CD4-positive, alpha-beta T cell treated with Interleukin-1 beta for 1 hour (primary cell): ENCODE measurements at places on chromosomes 2 and 18.

GRCh38 chr2:675051-675450, 2.2 kb downstream of the TMEM18 start:
- no peak for DNase-seq

GRCh38 chr18:78086931-78087330, 837.3 kb downstream of the GALR1 start:
- DNase-seq = no peak

DNA sequence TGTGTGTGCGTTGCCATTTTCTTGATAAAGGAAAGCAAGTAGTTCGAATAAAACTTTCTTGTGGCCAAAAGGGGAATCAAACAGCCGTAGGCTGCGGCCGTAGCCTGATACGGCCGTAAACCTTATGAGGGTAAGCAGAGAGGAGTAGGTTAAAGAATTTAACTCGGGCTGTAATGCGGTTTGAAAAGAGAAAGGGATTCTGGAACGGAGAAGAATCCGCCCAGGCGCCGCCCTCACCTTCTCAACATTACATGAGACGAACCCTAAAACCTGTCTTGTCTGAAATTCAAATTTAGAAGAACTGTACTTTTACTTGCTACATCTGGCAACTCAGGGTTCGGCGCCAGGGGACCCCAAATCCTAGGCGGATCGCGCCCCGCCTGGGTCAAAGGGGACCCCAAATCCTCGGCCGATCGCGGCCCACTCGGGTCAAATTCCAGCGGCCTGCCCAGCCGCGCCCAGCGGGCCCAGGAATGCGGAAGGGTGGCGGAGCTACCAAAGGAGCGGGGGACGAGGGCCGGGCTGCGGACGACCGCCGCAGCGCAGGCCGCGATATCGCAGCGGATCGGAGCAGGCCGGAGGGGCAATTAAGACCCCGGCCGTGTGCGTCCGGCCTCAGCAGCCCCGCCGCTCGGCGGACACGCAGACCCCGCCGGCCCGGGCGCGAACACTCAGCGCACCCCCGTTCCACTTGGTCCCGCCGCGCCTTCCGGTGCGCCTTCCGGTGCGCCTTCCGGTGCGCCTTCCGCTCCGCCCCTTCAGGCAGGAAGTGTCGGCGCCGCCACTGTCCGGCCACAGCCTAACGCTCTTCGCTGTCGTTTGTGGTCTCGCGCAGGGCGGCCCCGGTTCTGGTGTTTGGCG, at the start of gene MYL12B:
MYL12B (plus strand) TSS at position 761 of the 861 bp plus-strand sequence. CDS start 10,766 bp downstream, outside the sequence.
- peak; percentile 88 for DNase-seq

DNA sequence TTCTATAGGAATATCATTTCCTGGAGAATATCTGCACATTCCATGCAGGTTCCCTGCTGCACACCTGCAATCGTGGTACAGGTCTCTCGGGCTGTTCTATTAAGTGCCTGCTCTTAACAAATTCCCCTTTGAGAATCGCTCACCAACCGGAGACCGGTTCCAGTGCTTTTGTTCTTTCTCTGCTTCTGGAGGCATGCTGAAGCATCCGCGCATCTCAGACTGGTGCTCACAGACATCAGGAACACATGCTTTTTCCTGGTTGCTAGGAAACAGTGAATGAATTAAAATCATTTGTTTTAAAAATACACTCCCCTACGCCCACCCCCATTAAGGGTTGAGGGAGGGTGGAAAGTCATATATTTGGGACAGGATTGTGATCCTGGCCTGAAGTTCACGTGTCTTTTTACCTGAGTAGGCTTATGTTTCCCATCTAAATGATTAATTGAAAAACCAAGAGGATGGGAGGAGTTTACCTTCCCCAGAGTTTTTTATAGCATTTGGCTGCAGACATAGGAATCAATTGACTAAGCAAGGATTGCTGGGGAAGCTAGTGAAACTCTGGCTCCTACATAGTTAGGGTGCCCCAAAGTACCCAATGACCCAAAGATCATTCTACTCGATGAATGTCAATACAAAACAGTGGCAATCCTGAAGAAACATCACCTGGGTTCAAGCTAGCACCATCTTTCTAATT, at the start of gene C2orf80:
C2orf80 (minus strand) TSS at position 221 of the 694 bp plus-strand sequence. CDS start 3,044 bp downstream, outside the sequence.
- no peak for DNase-seq

DNA sequence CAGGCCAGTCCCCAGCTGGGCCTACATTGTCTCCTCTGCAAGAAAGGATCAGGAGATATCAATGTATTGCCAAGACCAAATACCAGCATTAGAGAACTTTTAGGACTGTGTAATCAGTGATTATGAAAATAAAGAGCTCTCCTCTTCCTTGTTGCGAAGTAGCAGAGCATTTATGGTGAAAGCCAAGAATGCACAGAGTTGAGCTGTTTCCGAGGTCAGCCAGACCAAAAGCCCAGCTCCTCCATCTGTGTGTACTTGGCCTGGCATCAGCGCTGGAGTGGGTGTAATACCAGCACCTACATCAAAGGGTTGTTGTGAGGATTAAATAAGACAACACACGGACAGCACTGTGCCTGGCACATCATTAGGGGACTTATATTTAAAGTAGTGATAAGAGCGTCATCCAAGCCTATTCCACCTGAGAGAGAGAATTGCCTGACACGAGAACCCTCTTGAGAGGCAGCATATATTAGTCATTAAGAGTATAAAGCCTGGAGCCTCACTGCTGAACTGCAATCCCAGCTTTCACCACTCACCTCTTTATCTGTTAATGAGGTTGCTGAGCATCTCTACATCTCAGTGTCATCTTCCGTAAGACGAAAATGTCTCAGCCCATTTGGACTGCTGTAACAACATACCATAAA, 7.4 kb upstream of the SLC16A14 start:
- DNase-seq = no peak

- DNase-seq = no peak
These were observed 36.9 kb downstream of the MBP start for GRCh38 chr18:77095391-77096371.

DNA sequence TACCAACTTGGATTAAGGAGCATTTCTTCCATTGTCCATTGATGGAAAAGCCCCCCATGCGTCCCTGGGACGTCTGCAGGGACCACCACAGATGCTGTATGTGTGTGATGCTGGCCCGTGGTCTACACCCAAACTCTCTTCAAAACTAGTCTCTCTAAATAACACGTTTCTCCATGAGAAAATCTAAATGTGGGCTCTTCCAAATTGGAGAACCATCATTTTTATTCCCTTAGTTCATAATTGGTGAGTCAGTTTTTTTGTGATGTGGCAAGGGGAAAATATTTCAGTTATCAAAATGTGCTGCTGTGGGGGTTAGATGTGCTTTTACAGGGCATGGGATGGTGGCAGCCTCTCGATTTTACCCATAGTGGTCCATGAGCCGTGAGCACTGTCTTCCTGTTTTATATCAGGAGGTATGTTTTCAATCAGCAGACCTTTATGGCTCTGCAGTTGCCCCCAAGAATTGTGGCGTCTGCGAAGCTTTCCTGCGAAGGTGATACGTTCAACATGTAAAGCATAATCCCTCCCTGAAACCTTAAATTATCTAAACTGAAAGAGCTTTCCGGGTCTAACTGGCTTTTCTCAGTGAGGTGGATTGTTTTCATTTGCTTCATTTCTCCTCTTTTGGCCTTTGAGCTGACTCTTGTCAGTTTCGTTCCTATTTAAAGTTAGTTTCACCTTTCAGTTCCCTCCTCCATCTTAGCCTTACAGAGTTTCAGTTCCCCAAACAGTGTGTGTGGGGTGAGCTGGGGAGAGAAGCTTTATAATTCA, 78.4 kb downstream of the SETBP1 start:
- DNase-seq = peak; percentile 43

DNA sequence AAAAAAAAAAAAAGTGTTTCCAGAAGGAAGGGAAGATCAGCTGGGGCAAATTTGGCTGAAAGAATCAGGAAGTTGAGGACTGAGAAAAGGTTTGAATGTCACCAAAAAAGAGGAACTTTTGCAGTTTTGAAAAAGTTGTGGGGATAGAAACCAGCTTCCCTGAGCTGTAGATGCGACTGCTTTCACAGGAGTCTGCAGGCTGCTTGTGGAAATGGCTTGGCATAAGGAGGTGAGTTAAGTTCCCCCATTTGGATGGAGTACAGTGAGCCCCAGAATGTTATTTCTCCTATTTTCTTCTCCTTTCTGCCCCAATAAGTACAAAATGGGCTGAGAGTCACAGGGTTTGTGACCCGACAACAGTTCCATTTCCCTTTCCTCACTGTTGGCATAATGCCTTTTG, 16.5 kb upstream of the ME2 start:
- no peak for DNase-seq

- DNase-seq = no peak
These were observed 1.3 kb downstream of the ADI1 start for GRCh38 chr2:3517948-3518495.

- DNase-seq = no peak
These were observed 84.0 kb downstream of the LIPG start for GRCh38 chr18:49645841-49646351.

GRCh38 chr2:47205576-47206141, 50.6 kb upstream of the STPG4 start:
- DNase-seq = no peak

GRCh38 chr2:211035548-211036185, 479.3 kb downstream of the CPS1 start:
- DNase-seq = no peak

GRCh38 chr2:179882851-179883806, 21.7 kb upstream of the ZNF385B start:
- DNase-seq = no peak

GRCh38 chr2:179376881-179377280, 112.2 kb upstream of the SESTD1 start:
- no peak for DNase-seq

GRCh38 chr18:52216109-52216508, 123.9 kb upstream of the DCC start:
- DNase-seq = no peak

GRCh38 chr2:168798076-168798887, 4.2 kb upstream of the NOSTRIN start:
- DNase-seq = no peak

- no peak for DNase-seq
These were observed 890 bp upstream of the SLC4A3 start for GRCh38 chr2:219626540-219626939.

DNA sequence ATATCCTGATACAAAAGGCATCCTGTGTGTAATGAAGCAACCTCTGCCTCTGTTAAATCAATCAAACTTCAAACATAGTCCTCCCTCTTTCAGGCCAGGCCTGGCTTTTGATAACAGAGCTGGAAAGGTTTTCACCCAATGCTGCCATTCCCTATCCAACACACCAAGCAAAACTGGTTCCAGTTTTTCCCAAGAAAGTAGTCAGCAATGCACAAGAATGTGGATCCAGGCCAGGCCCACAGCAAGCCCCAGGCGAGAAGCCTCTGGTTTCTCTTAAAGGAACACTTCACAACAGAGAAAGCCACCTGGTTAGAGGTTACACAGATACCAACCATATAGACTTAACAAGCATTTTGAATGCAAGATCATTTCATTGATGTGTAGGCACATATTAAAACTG, 49.2 kb upstream of the CCDC150 start:
- DNase-seq = no peak

GRCh38 chr2:146481629-146482028, 1363.2 kb upstream of the ACVR2A start:
- DNase-seq = no peak

DNA sequence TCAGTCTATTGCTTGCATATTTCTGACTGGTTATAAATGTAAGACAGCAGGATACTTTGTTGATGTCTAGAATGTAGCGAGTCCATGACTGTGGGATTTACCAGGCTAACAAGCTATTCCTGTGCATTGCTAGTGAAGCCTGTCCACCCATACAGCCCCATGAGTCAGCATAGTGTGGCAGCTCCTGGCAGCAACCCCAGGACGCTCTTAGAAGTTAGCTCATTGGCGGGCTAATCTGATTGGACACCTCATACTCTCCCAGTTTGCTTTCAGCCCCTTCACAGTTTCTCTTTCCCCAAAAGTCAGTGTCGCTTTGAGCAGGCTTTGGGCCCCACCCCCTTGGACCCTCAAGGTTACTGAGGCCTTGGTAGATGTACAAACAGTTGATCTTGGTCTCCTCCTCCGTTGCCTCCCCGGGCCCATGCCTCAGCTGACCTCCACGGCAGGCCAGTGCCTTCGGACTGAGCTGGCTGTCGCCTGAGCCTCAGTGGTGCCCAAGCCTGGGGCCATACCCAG, 48.0 kb downstream of the COA5 start:
- no peak for DNase-seq

DNA sequence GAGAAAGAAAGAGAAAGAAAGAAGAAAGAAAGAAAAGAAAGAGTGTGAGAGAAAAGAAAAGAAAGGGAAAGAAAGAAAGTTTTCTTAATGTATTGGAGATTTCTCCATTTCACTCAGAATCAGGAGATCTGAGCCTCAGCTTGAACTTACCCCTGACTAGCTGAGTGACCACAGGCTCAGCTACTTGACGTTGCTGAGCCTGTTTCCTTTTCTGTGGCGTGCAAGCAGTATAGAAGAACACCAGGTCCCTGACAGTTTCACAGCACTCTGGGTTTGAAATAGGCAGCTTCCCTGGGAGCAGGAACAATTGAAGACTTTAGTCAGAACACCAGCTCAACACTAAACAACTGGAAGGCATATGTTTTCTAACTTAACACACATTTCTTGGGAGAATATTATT, 44.7 kb downstream of the MARCO start:
- no peak for DNase-seq

DNA sequence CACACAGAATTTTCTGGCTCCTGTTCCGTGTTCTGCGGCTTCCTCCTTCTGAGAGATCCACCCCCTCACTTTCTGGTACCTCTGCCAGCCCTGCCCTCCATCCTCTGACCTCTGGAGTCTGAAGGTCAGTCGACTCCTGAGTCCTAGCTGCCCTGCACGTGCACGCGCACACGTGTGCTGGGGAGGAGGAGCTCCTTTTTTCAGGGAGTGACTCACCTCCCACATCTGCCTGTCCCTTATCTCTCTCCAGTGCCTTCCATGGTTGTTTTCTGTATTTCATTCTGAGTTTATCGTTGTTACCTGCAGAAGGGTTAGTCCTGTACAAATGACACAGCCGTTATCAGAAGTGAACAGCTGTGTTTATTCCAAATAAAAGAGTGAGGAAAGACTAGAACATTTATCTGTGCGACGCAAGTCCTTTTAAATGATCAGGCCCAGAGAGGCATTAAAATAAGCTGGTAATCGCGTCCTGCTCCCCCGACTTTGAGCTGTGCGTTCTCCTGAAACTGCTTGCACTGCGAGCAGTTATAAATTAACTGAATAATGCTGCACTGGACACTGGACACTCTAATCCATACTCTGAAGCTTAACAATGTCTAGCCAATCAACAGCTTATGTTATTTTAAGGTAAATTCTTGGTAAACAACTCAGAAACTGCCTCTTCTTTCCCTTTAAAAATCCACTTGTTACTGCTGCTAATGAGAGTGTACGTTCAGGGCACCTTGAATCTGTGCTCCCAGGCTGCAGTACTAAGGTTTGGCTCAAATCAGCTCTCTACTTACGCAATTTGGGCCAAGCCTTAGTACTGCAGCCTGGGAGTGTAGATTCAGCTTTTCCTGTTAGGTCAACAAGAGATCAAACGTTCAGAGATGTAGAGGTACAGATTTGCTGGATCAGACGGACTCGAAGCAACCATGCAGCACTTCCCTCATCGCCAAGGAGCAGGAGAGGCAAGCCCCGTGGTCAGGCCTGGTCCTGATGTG, 72.5 kb downstream of the GALR1 start:
- no peak for DNase-seq

DNA sequence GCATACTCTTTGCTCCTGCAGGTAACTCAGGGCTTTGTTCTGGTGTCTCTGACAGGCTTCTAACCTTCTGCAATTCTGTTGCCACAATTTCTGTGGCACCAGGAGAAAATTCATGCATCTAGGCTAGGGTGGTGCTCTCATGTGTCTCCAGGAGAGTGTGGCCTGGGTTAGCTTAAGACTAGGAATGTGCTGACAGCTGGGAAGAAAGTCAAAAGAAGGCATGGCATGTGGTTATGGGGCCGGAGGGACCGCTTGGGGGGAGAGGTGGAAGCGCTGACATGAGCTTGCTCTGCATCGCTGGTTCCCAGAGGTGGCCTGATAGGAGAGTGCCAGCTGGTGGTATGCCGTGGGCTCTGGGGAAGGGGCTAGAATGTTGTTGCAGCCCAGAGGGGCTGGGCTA, 173.3 kb upstream of the TNP1 start:
- no peak for DNase-seq
